A375 (cell line): ENCODE measurements at places on chromosomes 6 and 20. TPM values are rescaled to one million over a fixed set of nuclear protein-coding genes. Genes with fewer than 3 reads are reported as not detected.

Gene GPR6
- not detected in 2 replicates for total RNA-seq

Gene SLC35D3
- 0.03 TPM in 1 of 2 replicates, not detected in the other for total RNA-seq

Gene PRSS35
- total RNA-seq, result 0.23 TPM in 1 of 2 replicates, not detected in the other

Gene IL20RA
- not detected in 2 replicates for total RNA-seq

Gene OR2J3
- not detected in 2 replicates for total RNA-seq

Gene BMP7
- total RNA-seq, result 1.5 TPM in 2 replicates

Gene NFATC2
- 29.5 and 31.8 TPM in 2 replicates for total RNA-seq
